ENCODE measurements at places on chromosomes 1 and 21.

- no peak for DNase-seq
Measured at GRCh38 chr1:242579528-242580235, 55.2 kb upstream of the PLD5 start.

DNA sequence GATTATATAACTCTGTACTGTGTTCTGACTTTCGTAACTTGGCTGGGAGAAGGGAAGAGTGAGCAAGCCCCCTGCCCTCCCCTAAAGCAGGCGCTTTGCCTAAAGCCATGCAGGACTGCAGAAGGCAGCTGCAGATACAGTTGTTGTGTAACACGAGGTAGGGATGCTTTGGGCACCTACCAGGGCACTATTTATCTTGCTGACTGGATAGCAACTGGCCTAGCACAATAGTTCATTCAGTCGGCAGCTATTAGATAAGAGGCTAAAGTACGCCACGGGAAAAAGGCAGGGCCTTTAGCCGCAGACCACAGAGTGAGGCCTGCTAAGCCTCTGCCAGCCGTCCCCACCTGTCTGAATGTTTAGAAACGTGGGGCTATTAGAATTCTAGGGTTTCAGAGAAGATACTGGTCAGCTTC, 80.9 kb downstream of the TTC3 start:
- no peak for DNase-seq

- DNase-seq = no peak
Measured at GRCh38 chr1:36067871-36068270, 16.0 kb upstream of the TEKT2 start.

- no peak for DNase-seq
Measured at GRCh38 chr21:44352253-44352860, 1.1 kb upstream of the TRPM2 start.
